ENCODE measurements at places on chromosomes 4 and X.

GRCh38 chrX:94045724-94046123 is 371.7 kb downstream of the FAM133A start:
- no peak for DNase-seq

- DNase-seq = no peak
Observed at GRCh38 chr4:25310066-25310802, 2.3 kb upstream of the ZCCHC4 start.

DNA sequence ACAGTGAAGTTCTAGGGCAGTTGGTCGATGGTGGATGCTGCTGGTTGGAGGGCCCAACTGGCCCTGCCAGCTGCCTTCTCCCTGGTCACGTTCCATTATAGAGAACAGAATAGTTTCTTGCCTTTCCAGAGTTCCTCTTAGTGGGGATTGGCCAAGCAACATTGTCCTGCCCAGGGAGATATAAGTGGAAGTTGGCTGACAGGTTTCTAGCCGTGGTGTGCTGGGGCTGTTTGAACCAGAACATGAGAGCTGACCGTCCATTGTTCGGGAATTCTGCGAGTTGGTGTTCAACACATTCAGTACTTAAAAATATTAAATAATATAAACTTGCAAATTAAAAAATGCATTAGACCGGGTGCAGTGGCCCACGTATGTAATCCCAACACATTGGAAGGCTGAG is 3.5 kb upstream of the AFAP1 start:
- DNase-seq = no peak

GRCh38 chr4:102696758-102697157 is 64.0 kb downstream of the MANBA start:
- DNase-seq = no peak

DNA sequence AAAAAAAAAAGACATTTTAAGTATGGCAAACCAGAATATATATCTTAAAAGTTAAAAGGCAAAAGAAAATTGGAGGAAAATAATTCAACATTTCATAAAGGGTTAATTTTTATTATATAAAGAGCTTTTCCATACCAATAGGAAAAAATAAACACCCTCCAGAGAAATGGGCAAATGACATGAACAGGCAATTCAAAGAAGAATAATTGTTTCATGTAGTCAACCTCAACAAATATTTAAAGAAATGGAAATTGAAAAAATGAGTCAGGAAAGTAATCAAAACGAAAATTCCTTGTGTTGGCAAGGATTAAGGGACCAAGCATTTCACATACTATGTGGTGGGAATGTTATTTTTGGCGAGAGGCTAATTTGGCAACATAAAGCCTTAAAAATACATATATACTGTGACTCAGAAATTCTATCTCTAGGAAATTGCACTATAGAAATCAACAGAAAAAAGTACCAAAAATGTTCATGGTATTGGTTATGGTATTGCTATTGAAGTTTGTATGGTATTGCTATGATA is 87.6 kb downstream of the HAUS3 start:
- no peak for DNase-seq

GRCh38 chr4:38730493-38730829 is 52.3 kb downstream of the TLR10 start:
- no peak for DNase-seq

GRCh38 chr4:101141855-101142254 is 205.5 kb downstream of the PPP3CA start:
- no peak for DNase-seq

DNA sequence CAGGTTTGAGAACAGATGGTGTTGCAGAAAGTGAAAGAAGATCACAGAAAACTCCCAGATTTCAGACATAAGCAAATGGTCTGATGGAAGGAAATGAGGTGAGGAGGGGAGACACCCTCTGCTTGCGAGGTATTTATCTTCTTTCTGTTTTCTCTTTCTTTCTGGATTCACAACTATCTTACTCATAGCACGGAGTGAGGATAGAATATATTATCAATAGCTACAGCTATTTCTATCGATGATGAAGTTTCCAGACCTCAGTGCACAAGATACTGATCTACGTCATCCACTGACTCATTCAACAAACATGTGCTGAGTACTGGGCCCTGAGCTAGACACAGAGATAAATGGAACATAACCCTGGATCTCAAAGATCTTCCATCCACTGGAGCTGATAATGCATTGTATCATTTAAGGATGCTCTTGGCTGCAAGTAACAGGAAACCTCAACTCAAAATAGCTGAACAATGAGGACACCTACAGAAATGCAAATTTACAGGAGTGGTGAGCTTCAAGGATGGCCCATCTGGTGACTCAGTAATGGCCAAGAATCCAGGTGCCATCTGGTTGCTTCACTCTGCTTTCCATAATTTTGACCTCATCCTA is 21.2 kb downstream of the SLC2A9 start:
- no peak for DNase-seq
